Anterior cingulate cortex (tissue), 58 donors: ENCODE measurements at places on chromosomes 6 and 20.

- DNase-seq, result no peak
These were observed 138.0 kb downstream of the SOX4 start for GRCh38 chr6:21731411-21732031.

DNA sequence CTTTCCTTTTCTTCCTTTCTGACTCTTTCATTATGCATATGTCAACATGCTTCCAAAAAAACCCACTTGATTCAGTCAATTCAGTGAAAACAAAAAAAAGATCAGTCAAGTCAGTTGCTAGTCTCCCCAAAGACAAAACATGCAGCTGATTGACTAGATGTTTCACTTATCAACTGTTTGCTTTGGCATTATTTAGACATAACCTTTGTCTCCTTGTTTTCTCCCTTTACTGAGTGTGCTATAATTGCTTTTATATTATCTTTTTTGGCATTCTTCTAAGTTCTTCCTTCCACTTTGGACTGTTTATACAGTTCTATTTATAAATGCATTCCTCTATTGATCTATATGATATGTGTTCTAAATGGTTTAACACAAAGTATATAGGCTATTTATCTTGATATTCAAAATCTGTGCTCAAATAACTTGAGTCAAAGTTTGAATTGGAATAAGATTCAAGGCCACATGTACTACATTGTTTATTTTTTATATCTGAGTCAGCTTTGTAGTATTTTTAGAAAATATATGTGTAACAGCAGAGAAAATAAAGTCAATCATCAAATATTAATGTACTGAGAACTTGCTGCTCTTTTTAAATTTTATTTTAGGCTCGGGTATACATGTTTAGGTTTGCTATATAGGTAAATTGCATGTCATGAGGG lies 260.5 kb downstream of the CENPW start:
- no peak for DNase-seq

DNA sequence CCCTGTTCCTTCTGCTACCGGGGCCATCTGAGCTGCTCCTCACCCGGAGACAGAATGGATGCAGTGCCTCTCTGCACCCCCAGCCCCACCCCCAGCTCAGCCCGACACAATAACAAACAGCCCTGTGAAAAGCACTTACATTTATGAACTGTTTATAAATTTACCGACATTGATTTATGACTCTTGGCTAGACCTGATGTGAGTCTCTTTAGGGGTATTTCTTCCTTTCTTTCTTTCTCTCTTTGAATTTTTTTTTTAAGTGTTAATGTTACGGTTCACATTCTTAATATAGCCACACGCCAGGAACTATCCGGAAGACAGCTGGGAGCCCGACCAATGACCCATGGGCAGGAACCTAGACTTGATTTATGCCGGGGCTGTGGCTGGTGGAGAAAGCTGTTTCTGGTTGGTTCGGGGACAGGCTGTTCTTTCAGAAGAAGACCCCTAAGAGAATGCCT lies 266.3 kb downstream of the CDC5L start:
- no peak for DNase-seq

DNA sequence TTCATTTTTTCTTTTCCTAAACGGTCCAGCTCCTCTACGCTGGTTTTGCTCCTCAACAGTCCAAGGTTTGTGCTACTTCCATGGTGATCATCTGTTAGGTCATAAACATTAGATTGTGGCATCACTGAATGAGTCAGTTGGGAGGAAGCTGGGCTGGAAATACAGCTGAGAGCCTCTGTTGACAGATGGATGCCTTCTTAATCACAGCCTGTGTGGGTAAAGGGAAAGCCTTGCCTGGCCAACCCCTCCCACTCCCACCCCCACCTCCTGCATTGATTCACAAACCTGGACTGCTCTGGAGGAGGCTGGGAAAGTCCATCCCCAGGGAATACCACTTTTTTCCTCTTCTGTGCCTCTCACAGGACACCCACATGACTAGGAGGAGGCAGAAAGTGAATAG lies 180.6 kb upstream of the CCN2 start:
- DNase-seq, result no peak

DNA sequence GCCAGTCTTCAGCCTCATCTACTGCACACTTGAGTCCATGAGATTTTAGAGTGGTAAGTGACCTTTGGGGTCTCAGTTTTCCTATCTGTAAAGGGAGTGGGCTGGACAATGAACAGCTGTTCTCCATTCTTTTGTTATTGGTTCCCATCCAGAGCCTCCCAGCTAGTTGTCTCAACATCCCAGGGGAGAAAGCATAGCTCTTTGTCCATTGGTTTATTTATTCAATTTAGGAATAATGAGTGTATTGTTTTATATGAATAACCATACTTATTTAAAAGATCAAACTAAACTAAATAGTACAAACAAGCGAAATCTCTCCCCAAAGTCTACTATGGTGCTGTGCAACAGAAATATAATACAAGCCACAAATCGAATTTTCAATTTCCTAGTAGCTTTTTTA lies 13.7 kb downstream of the PIGT start:
- DNase-seq, result peak; percentile 29

- DNase-seq, result no peak
These were observed 152.5 kb downstream of the CEBPB start for GRCh38 chr20:50343125-50343489.

DNA sequence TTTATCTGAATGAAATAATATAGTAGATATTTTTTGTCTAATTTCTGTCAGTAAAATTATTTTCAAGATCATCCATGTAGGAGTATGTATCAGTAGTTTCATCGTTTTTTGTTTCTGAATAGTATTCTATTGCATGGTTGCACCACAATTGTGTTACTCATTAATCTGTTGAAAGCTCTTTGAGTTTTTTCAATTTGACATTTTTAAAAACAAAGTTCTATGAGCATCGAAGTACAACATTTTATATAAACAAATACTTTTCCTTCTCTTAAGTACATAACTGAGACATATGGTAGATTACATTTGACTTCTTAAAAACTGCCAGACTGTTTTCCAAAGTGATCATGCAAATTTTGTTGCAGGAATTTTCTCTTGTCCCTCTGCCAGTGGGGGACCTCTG lies 1113.1 kb upstream of the CITED2 start:
- no peak for DNase-seq

DNA sequence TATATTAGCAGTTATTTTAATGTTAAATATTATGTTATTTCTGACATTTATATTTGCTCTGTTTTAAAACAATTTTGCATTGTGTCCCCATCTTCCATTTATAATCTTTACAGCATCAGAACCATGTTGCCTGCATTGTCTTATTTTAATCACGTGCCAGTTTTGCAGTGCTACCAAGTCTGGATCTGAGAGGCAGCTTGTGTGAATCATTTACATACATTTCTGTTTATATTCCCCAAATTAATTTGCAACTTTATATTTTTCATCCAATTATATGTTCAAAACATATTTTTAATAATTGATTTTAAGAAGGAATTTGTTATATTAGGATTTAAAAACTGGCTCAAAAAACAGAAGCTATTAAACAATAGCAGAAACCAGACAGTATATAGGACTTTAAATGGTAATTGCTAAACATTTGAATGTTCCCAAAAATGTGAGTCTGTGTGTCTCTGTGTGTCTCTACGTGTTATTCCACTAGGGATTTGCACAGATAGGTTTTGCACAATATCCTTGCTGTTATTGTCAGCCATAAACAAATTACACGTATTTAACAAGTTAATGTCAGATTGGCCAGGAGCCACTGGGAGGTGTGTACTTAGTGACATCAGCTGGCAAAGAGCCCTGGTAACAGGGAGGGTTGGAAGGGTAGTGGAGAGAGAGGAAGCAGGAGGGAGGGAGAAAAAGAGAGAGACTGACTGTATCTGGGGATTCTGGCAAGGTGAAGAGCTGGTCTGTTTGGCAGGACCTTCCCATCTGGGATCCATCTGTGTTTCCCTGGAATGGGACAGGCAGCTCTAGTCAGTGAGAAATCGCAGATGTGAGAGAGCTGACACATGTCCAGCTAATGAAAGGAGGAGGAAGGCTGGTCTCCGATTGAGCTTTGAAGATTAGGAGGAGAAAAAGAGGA lies 72.1 kb downstream of the CBFA2T2 start:
- DNase-seq, result no peak

DNA sequence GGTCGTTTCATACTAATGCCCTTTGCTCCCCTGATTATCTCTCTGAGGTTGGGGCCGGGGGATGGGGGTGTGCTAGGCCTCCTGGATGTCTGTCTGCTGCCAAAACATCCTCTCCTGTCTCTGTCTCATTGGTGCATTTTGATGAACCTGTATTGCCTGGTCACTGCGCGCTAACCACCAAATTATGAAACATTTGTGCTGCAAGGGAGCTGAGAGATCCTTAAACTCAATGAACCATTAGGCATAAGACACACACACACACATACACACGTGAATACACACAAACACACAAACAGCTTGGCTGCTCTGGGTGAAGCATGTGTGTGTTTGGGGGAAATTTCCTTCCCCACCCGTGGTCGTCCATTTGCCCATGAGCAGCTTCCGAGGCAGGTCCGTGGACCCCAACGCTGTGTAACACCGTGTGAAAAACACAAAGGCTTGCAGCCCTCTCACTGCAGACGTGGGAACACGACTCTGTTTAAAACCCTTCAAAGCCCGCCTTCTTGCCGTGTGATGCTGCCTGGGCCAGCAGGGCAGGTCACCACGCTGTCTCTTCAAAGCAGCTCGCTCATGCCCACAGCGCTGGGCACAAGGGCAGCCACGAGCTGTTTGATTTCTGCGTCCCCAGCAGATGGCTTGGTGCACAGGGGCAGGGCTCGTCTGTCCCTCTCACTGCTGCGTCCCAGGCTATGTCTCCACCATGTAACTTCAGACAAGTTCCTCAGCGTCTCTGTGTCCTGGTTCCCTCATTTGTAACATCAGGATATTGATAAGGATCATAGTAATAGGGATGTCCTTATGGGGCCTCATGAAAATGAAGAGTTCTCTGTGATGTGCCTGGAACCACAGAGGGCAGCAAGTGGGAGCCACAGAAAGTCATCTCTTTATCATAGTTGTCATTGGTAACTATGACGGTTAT lies 96.8 kb downstream of the CDH26 start:
- no peak for DNase-seq

DNA sequence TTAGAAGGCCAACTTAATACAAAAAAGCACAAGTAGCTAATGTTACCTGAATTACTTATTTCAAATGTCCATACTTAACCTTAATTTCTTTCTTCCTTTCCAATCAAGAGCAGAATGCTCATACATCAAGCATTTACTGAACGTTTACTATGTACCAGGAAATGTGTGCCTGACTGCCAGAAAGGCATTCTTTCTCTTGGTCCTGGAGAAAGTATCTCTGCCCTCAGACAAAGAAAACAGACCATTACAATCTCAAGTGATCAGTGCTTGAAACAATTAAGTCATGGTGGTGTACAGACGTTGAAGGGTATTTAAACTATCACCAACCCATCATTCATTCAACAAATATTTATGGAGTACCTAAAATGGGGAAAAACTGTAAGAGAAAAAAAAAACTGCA lies 26.4 kb downstream of the CSNK2A1 start:
- DNase-seq, result no peak

- DNase-seq, result no peak
These were observed 23.6 kb downstream of the PKHD1 start for GRCh38 chr6:52063584-52064344.

GRCh38 chr6:30258204-30258603 lies 45.0 kb upstream of the TRIM26 start:
- DNase-seq, result no peak

GRCh38 chr6:4316867-4317400 lies 181.6 kb upstream of the ECI2 start:
- no peak for DNase-seq

DNA sequence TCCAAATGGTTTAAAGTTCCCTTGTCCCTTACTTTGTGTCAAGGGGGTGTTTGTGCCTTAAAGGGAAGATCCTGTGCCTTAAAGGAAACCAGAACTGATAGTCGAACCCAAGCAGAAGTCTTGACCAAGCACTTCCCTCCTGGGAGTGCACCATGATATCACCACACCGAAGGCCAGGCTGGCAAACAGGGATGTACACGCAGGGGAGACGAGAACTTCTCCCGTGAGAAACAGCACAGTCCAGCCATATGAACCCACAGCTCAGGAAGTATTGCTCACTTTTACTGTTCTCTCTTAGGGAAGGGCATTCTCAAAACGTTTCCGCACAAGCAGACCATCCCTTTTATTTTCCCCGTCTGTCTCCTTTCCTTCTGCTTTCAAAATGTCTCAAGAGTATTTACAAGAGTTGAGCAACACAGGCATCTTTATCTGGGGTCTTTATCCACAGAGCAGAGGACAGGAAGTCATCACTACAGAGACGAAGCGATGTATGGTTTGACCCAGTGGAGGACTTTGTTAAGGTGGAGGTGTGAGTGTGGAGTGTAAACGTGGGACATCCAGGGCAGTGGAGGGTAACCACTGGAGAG lies 12.8 kb upstream of the SERPINB1 start:
- DNase-seq, result peak; percentile 19

- no peak for DNase-seq
These were observed 71.8 kb upstream of the TIAM2 start for GRCh38 chr6:154923199-154923869.

DNA sequence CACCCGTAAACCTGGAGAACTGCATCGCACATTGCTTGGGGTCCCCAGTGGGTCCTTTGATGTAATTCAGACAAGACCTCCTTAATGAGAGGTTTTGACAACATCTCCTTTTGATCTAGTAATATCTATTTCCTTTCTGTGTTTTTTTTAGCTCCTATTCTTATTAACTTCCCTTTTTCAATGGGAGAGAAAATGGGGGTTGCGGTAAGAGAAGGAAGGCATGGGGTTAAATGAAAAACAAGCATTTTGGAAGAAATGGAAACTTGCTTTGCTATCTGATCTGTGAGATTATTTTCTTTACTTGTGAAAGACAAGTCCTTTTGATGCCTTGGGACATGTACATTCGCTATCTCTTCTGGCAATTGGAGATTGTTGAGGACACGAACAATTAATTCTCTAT lies 418.6 kb upstream of the MAN1A1 start:
- DNase-seq, result no peak

GRCh38 chr6:3331971-3332370 lies 73.2 kb downstream of the PSMG4 start:
- no peak for DNase-seq

- no peak for DNase-seq
These were observed 1435.7 kb upstream of the ADGRB3 start for GRCh38 chr6:67199425-67199824.

- DNase-seq, result no peak
These were observed 785 bp upstream of the THBD start for GRCh38 chr20:23050076-23050838.

GRCh38 chr6:125149256-125150144 lies 4.1 kb upstream of the TPD52L1 start:
- no peak for DNase-seq

- no peak for DNase-seq
These were observed 136.8 kb downstream of the OLIG3 start for GRCh38 chr6:137357263-137357947.

- DNase-seq, result no peak
These were observed 135.4 kb upstream of the AKIRIN2 start for GRCh38 chr6:87837444-87837843.

DNA sequence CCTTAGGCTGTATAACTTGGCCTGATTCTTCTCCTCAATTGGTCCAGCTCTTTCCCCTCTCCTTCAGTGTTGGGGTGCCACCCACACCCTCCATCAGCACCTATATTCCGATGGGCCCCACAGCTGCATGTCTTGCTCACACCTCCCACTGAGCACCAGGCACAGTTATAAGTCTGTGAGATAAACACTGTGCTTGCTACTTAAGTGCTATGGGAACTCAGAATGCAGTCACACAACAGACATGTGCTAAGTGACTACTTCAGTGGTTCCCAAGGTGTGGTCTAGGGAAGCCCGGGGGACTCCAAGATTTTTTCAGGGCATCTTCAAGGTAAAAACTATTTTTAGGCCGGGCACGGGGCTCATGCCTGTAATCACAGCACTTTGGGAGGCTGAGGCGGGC lies 7.3 kb downstream of the ZC3H12D start:
- DNase-seq, result no peak
